ENCODE measurements at places on chromosomes 16 and 17. TPM values are rescaled to one million over a fixed set of nuclear protein-coding genes. Genes with fewer than 3 reads are reported as not detected.

- no peak for DNase-seq
Observed at GRCh38 chr17:82238472-82239201, 9.8 kb downstream of the SLC16A3 start.

DNA sequence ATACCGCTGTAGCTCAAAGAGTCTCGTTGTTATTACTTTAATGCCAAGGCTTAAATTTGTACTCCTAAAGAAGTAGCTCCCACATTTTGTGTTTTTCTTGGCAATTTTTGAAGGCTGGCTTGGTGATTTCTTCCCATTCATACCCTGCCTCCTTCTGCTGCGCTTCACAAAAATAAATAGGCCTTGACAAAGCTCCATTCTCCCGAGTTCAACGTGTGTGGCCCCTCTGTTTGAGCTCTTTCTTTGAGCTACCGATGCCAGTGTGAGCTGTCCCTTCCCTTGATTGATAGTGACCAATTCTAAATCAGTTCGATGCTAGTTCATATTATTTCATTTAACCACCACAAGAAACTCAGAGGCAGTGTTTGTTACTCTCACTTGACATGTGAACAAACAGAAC is 96.8 kb downstream of the MAP2K6 start:
- DNase-seq, result no peak

DNA sequence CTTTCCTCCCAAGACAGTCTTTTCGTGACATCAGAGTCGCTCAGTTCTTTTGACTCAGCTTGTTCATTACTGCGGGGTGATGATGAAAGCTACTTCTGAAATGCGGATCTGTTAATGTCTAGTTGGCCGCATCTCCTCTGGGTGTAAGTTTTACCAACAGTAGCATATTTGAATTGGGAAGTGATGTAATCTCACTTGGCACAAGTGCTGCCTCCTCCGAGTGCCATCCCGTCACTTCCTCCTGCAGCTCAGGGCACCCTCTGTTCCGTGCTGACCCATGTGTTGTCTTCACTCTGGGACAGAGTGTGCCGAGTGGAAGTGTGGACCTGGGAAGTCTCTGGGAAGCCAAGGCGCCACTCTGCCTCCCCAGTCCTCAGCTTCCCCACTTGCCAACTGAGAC is 8.9 kb downstream of the ADAD2 start:
- DNase-seq, result no peak

GRCh38 chr17:66716236-66717026 is 118.5 kb upstream of the CACNG5 start:
- DNase-seq, result no peak

- DNase-seq, result no peak
Observed at GRCh38 chr17:30232015-30232823, 3.3 kb downstream of the SLC6A4 start.

- no peak for DNase-seq
Observed at GRCh38 chr17:11178581-11178980, 62.4 kb upstream of the SHISA6 start.

Gene WNT3
- total RNA-seq, result 0.47 TPM

Gene KRTAP4-3
- total RNA-seq, result not detected

Gene ABCA9
- total RNA-seq, result 1.8 TPM

Data from glomerular endothelial cell (primary cell).